ENCODE measurements at places on chromosomes 3 and 15. TPM values are rescaled to one million over a fixed set of nuclear protein-coding genes. Genes with fewer than 3 reads are reported as not detected.

ASB7 gene
- total RNA-seq = 8.6 TPM

FEZF2 gene
- not detected for total RNA-seq

HRH1 gene
- total RNA-seq = 5.4 TPM

SLC38A3 gene
- not detected for total RNA-seq

OSTN gene
- total RNA-seq = not detected

AADAC gene
- total RNA-seq = not detected

APBA2 gene
- 27.9 TPM for total RNA-seq

ZNF662 gene
- total RNA-seq = 1.0 TPM

EIF3J gene
- 28.6 TPM for total RNA-seq

PLCL2 gene
- 4.0 TPM for total RNA-seq

ETFA gene
- 75.5 TPM for total RNA-seq

MINDY2 gene
- total RNA-seq = 8.2 TPM

PP2D1 gene
- not detected for total RNA-seq

KLHL40 gene
- total RNA-seq = not detected

SAMMSON gene
- not detected for total RNA-seq

MRPL3 gene
- 121 TPM for total RNA-seq

MESD gene
- total RNA-seq = 16.3 TPM

NR2E3 gene
- total RNA-seq = not detected

THSD4 gene
- 14.7 TPM for total RNA-seq

All from bronchus fibroblast of lung (primary cell).